M059J (cell line): ENCODE measurements at places on chromosomes 6 and 20. TPM values are rescaled to one million over a fixed set of nuclear protein-coding genes. Genes with fewer than 3 reads are reported as not detected.
A peak's percentile ranks its signal among the peaks of the same experiment; 100 is the strongest.

- no peak for DNase-seq
Measured at GRCh38 chr6:114090626-114091025, 119.7 kb upstream of the HDAC2 start.

GRCh38 chr6:11230158-11231107, 2.0 kb downstream of the NEDD9 start:
- DNase-seq, result peak; percentile 65

- DNase-seq, result no peak
Measured at GRCh38 chr20:35039846-35040489, 52.6 kb downstream of the TRPC4AP start.

- DNase-seq, result no peak
Measured at GRCh38 chr20:45407783-45408645, at the start of gene DBNDD2. DBNDD2 (plus strand) TSS chr20:45408289; CDS start chr20:45408468, 179 bp downstream.

- no peak for DNase-seq
Measured at GRCh38 chr6:125714441-125715090, 34.9 kb upstream of the HEY2 start.

DNA sequence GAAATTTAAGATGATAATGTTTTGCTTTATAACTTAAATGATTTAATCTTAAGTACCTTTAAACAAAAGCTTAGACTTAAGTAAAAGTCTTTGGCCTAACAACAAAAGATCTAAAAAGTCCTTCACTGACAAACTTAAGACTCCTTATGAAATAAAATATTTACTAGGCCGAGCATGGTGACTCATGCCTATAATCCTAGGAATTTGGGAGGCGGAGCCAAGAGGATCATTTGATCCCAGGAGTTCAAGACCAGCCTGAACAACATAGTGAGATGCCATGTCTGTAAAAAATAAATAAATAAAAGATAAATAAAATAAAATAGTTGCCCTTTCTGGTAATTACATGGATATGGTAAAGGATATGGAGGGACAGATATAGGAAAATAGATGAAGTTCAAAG, 12.4 kb downstream of the KATNA1 start:
- peak; percentile 83 for DNase-seq

GRCh38 chr20:63062188-63063140, 55.7 kb upstream of the BHLHE23 start:
- DNase-seq, result no peak

DNA sequence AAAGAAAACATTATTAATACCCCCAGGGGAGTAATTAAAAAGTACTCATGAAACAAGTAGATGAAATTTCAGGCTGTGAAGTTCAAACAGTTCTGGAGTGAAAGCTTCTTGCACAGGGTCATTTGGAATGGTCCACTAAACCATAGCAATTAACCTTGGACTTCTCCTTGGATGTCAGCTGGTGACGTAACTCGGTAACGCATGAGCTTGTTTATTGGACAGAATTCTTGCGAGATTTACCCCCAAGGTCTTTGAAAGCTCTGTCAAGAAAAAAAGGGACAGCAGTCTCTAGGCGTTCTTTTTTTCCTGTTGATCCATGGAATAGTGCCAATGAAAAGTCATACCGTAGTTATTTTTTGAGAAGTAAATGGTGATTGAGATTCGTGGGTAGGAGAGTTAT, 2.2 kb downstream of the CD83 start:
- no peak for DNase-seq

GRCh38 chr6:31750411-31751022, 10.7 kb downstream of the MSH5 start:
- peak; percentile 91 for DNase-seq

DNA sequence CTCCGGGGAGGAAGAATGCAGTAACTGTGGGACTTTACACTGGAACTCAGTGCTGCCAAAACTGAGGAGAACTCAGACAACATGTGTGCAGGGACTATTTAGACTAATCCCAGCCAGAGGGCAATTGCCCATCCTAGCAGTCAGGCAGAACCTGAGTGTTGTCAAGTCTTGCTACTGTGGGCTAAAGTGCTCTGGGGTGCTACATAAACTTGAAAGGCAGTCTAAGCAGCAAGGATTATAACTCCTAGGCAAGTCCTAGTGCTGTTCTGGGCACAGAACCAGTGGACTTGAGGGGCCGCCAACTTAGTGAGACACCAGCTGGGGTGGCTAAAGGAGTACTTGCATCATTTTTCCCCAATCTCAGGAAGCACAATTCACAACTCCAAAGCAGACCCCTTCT, 363.8 kb upstream of the PTCHD4 start:
- peak; percentile 8 for DNase-seq

- no peak for DNase-seq
Measured at GRCh38 chr6:119479860-119480655, 130.5 kb upstream of the MAN1A1 start.

GRCh38 chr20:24705486-24705885, 236.1 kb downstream of the SYNDIG1 start:
- peak; percentile 25 for DNase-seq

GRCh38 chr6:150876598-150876997, 11.1 kb downstream of the MTHFD1L start:
- no peak for DNase-seq

- no peak for DNase-seq
Measured at GRCh38 chr6:28005975-28006374, 48.9 kb downstream of the OR2B6 start.

Gene PI3
- total RNA-seq, result not detected in 2 replicates

Gene TCP11
- total RNA-seq, result not detected in 2 replicates

Gene NOX3
- not detected in 2 replicates for total RNA-seq

Gene KIF6
- total RNA-seq, result 0.49 and 2.7 TPM in 2 replicates

Gene SLC32A1
- not detected in 2 replicates for total RNA-seq

Gene MTFR2
- 12.0 and 12.4 TPM in 2 replicates for total RNA-seq

Gene CEP162
- 8.2 and 11.8 TPM in 2 replicates for total RNA-seq
